Endothelial cell of umbilical vein (primary cell): ENCODE measurements at places on chromosomes 6 and 20. TPM values are rescaled to one million over a fixed set of nuclear protein-coding genes. Genes with fewer than 3 reads are reported as not detected.

The DEFB119 gene
- not detected in 2 replicates for total RNA-seq

DNA sequence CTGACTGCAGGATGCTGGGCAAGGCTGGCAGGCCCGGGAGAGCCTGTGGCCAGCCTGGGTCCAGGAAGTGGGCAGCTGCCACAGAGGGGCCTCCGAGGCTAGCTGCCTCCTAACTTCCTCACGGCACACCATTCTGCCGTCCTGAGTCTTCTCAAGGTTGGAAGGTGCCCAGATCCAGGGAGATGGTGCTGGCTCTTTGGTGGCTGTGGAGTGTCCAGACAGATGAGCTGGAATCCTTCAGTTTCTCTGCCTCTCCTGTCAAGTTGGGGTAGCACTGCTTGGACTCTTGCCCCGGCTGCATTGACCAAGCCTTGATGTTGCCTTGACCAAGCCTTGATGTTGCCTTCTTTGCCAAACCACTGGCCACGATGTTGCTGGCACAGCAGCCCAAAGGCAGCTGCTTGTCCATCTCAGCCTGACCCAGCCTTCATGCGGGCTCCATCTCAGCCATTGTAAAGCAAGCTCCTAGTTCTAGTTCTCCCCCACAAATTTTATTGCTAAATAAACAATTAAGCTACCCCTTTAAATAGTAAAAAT lies 75.1 kb upstream of the AFDN start:
- H3K4me1 ChIP-seq = no peaks in the 10 kb centered on the region
- no peak overlapping the region for H3K27ac ChIP-seq
- no peaks in the 10 kb centered on the region for H3K36me3 ChIP-seq
- H3K27me3 ChIP-seq = no peaks in the 10 kb centered on the region

DNA sequence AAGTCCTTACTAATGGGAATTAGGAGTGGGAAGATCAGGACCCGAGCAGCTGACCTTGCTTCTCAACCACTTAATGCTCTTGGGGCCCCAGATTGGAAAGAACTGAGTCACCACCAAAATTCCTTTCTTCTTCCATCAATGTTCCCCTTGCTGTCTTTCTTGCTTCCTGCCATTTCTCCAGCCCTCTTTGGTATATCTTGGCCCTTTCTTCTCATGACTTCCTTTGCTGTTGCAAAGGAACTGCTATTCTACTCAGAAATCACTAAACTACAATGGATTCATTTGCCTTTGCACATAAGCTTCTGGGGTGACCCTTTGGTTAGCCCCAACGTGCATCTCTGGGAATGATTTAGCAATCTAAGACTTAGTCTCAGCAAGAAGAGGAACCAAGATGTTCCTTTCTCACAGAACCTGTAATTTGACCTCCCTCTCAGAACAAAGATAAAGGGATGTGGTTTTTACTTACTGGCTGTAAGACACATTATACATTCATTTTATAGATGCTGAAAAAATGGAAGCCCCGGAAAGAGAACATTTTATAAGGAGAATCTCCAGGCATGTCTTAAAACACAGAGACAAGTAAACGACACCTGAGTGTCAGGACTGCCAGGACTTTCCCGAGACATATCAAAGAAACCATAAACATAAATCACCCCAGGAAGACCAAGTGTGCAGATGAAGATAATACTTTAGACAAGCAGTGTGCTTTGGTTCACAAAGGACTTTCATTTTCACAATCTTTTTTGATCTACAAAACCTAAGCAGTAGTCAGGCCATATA lies 99.0 kb upstream of the TNFAIP3 start:
- no peak overlapping the region for H3K4me3 ChIP-seq
- H3K27me3 ChIP-seq = no peaks in the 10 kb centered on the region
- DNase-seq = no peak
- H3K36me3 ChIP-seq = no peaks in the 10 kb centered on the region
- peaks cover 12% of the 10 kb centered on the region for H3K4me1 ChIP-seq

GRCh38 chr6:122530440-122531046 lies 58.9 kb upstream of the SERINC1 start:
- peaks cover 3% of the 10 kb centered on the region for H3K27me3 ChIP-seq
- H3K27ac ChIP-seq = no peak overlapping the region
- no peaks in the 10 kb centered on the region for H3K36me3 ChIP-seq
- H3K4me3 ChIP-seq = no peak overlapping the region
- H3K4me1 ChIP-seq = no peaks in the 10 kb centered on the region

DNA sequence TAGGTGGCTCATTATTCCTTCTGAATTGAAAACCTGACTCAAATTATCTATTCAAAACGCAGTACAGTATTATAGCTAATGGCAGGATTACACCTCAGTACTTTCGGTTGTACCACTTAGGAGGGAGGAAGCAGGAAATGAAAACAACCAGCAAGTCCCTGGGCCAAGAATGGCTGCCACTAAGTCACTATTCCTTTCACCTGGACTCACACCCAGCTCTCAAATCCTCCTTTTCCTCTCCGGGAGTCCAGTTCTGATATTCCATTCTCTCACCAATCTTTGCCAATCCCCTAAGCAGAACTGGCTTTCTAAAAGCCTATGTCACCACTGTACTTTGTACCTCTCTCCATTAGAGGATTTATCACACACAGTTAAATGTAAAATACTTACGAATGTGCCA lies 20.6 kb downstream of the TMEM242 start:
- H3K4me3 ChIP-seq = no peak overlapping the region
- DNase-seq = no peak
- no peaks in the 10 kb centered on the region for H3K36me3 ChIP-seq
- H3K4me1 ChIP-seq = peaks cover 29% of the 10 kb centered on the region

DNA sequence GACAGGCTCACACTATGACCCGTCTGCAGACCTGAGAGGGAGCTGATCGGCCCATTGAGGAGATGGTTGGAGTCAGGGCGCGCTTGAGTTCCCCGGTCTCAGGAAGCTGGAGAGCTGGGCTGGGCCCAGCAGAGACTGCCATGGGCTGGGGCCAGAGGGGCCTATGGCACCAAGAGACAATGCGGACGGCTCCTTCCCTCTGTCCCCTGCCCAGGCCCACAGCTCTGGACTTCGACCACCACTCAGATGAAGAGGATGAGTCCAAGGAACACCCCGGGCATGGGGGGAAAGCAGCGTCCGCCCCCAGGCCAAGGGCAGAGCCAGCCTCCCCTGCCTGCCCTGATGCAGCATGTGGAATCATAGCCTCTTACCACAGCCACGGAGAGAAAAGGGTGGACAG lies 40.2 kb upstream of the PHACTR3 start:
- no peak for DNase-seq
- no peaks in the 10 kb centered on the region for H3K27me3 ChIP-seq
- no peak overlapping the region for H3K27ac ChIP-seq
- no peaks in the 10 kb centered on the region for H3K4me1 ChIP-seq

GRCh38 chr6:53934023-53934422 lies 139.2 kb downstream of the LRRC1 start:
- H3K4me3 ChIP-seq = no peak overlapping the region
- DNase-seq = no peak
- H3K27ac ChIP-seq = no peak overlapping the region
- H3K27me3 ChIP-seq = no peaks in the 10 kb centered on the region
- no peaks in the 10 kb centered on the region for H3K36me3 ChIP-seq

The TSBP1 gene
- total RNA-seq = not detected in 2 replicates

- no peaks in the 10 kb centered on the region for H3K27me3 ChIP-seq
- H3K4me1 ChIP-seq = peaks cover 43% of the 10 kb centered on the region
- peak; percentile 89 for DNase-seq
- H3K27ac ChIP-seq = peak overlapping the region; percentile 88
- H3K36me3 ChIP-seq = no peaks in the 10 kb centered on the region
Observed at GRCh38 chr6:16761471-16762267, 409 bp upstream of the ATXN1 start.

The HSPA1L gene
- 0.74 and 0.77 TPM in 2 replicates for total RNA-seq

DNA sequence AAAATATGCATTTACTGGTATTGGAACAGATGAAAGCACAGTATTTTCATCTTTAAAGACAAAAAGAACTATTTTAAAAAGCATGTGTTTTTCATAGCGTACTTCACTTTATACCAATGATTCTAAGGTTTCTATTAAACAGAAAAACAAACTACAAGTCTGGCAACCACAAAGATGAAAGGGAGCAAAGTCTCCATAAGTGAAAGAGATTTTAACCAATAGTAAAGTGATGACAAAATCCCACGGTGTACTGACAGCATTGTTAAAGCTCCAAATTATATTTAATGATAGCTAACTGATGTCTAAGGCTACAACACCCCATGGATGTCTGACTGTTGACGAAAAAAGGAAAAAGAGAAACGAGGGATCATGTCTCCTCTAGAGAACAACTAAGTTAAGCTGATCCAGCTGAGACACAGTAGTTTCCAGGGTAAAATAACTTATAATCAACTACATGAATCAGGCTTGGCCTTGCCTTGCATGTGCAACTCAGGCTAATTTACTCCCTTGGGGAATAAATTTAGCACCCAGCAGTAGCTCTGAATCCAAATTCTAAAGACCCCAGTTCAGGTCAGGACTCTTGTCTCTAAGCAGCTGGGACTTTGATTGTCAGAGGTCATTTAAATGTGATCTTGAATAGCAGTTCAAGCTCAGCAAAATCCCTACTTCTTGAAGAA lies 56.0 kb upstream of the TAB2 start:
- no peak for DNase-seq
- no peak overlapping the region for H3K27ac ChIP-seq
- no peak overlapping the region for H3K4me3 ChIP-seq
- H3K36me3 ChIP-seq = no peaks in the 10 kb centered on the region
- no peaks in the 10 kb centered on the region for H3K27me3 ChIP-seq

GRCh38 chr6:95503568-95503967 lies 73.8 kb upstream of the MANEA start:
- H3K27me3 ChIP-seq = no peaks in the 10 kb centered on the region
- H3K27ac ChIP-seq = no peak overlapping the region
- H3K36me3 ChIP-seq = no peaks in the 10 kb centered on the region
- no peak overlapping the region for H3K4me3 ChIP-seq

DNA sequence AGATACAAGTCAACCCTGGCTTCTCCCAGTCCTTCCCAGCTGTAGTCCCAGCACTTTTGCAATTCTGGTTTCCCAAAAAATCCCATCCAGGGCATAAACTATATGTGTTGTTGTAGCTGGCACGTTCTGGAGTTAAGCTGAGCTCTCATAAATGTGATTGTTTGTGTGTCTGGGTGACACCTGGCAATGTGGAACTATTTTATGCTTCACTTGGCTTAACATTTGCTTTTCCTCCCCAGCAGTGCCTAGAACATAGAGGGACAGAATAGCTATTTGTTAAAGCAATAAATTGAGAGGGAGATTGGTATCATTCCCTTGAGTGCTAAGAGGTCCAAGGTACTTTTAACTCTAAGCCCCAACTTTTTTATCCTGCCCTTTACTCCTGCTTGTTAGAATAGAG lies 575.9 kb upstream of the NOX3 start:
- H3K27ac ChIP-seq = no peak overlapping the region
- no peak overlapping the region for H3K4me3 ChIP-seq
- DNase-seq = no peak
- H3K4me1 ChIP-seq = no peaks in the 10 kb centered on the region
- no peaks in the 10 kb centered on the region for H3K36me3 ChIP-seq

DNA sequence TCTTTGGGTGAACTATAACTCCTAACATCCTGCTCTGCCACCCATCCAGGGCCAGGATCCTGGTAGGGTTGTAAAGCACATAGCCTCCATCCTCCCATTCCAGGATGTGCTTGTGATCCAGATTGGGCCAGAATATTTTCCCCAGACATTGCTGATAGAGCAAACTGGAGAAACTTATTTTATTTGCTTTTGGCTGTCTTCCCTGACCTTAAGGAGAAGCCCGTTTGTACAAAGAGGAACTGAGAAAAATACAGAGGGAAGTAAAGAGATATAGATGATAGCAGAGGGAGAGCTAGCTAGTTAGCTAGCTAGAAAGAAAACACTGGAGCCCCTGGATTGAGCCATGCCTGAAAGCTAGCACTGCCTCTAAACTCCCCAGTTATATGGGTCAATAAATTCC lies 9.0 kb upstream of the HDAC2 start:
- no peak overlapping the region for H3K27ac ChIP-seq
- H3K36me3 ChIP-seq = no peaks in the 10 kb centered on the region
- no peaks in the 10 kb centered on the region for H3K27me3 ChIP-seq
- no peak overlapping the region for H3K4me3 ChIP-seq

GRCh38 chr20:1185316-1185741 lies 548 bp upstream of the TMEM74B start:
- no peak overlapping the region for H3K27ac ChIP-seq
- DNase-seq = no peak
- H3K4me3 ChIP-seq = no peak overlapping the region

GRCh38 chr6:107819964-107820337 lies 4.2 kb downstream of the SCML4 start:
- no peaks in the 10 kb centered on the region for H3K36me3 ChIP-seq
- H3K4me3 ChIP-seq = no peak overlapping the region
- no peaks in the 10 kb centered on the region for H3K4me1 ChIP-seq
- peaks cover 34% of the 10 kb centered on the region for H3K27me3 ChIP-seq
- no peak for DNase-seq

The IRF4 gene
- total RNA-seq = not detected in 2 replicates

- H3K27ac ChIP-seq = no peak overlapping the region
- H3K4me1 ChIP-seq = no peaks in the 10 kb centered on the region
- H3K36me3 ChIP-seq = no peaks in the 10 kb centered on the region
- no peaks in the 10 kb centered on the region for H3K27me3 ChIP-seq
Observed at GRCh38 chr6:131255911-131256310, 120.6 kb downstream of the AKAP7 start.

- H3K27ac ChIP-seq = no peak overlapping the region
- no peak for DNase-seq
- no peaks in the 10 kb centered on the region for H3K36me3 ChIP-seq
- H3K4me3 ChIP-seq = no peak overlapping the region
- H3K27me3 ChIP-seq = no peaks in the 10 kb centered on the region
- no peaks in the 10 kb centered on the region for H3K4me1 ChIP-seq
Observed at GRCh38 chr6:48078120-48078519, 32.9 kb downstream of the PTCHD4 start.

DNA sequence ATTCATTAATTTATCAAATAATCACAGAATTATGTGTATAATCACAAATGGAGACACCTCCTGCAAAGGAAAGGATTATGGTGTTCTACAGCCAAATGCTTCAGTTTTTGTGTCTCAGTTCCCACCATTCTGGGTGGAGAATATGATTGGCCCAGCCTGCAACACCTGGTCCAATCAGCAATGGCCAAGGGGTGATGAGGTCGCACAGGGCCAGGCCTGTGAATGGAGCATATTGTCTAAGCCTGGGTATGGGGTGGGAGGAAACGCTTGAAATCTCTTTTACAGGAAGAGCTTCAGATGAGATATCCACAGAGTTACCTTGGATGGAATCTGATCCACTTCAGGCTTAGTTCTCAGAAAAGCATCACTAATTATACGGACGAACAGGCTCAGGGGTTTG lies 271.6 kb downstream of the DHX35 start:
- no peak overlapping the region for H3K4me3 ChIP-seq

The AHCY gene
- total RNA-seq = 94.7 and 101 TPM in 2 replicates

- H3K4me3 ChIP-seq = no peak overlapping the region
- H3K27ac ChIP-seq = no peak overlapping the region
- H3K4me1 ChIP-seq = no peaks in the 10 kb centered on the region
- no peaks in the 10 kb centered on the region for H3K27me3 ChIP-seq
Observed at GRCh38 chr6:147530132-147531060, 21.9 kb downstream of the SAMD5 start.

DNA sequence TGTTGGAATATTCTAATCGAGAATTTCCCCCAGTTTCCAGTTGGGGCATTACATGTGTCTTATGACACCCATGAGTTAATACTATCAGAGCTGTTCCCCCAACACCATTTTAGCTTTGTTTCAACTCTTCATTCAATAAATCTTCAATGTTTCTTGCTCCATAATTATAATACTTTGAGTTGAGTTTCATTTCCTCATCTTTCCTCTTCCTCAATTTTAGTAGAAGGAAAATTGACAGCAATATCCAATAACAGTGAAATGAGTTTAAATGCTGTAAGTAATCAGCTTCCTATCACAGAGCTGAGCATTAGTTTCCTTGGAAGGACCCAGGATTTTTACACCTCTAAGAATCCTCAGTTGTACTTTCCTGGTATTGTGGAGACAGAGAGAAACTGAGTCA lies 1.0 kb upstream of the STMND1 start:
- H3K36me3 ChIP-seq = no peaks in the 10 kb centered on the region
- no peak for DNase-seq
- H3K27ac ChIP-seq = no peak overlapping the region
- no peak overlapping the region for H3K4me3 ChIP-seq
- H3K4me1 ChIP-seq = peaks cover 5% of the 10 kb centered on the region

The HLA-B gene
- 111 and 126 TPM in 2 replicates for total RNA-seq
